ENCODE measurements at places on chromosomes 2 and 18. TPM values are rescaled to one million over a fixed set of nuclear protein-coding genes. Genes with fewer than 3 reads are reported as not detected.

- H3K27me3 ChIP-seq, result no peaks in the 10 kb centered on the region
- no peak for DNase-seq
- no peak overlapping the region for H3K4me3 ChIP-seq
- H3K4me1 ChIP-seq, result no peaks in the 10 kb centered on the region
- no peaks in the 10 kb centered on the region for H3K36me3 ChIP-seq
Measured at GRCh38 chr2:221176667-221177066, 395.4 kb downstream of the EPHA4 start.

DNA sequence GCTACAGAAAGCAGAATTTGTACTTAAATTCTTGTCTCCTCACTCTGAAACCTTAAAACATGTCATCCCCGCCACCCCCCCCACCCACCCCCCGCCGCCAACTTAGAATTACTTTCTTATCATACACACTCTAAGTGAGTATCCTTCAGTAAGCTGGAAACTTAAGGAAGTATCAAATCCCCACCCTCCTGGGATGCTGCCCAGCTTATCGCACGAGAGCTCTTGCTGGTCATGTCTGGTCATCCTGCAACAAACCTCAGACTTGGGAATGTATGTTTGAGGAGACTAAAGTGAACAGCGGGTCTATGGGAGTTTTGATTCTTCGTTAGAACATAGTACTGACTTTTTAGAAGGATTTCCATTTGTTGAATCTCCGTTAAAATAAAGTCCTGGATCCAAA lies 203.3 kb downstream of the PTGR3 start:
- H3K27me3 ChIP-seq, result no peaks in the 10 kb centered on the region
- peaks cover 33% of the 10 kb centered on the region for H3K4me1 ChIP-seq

DNA sequence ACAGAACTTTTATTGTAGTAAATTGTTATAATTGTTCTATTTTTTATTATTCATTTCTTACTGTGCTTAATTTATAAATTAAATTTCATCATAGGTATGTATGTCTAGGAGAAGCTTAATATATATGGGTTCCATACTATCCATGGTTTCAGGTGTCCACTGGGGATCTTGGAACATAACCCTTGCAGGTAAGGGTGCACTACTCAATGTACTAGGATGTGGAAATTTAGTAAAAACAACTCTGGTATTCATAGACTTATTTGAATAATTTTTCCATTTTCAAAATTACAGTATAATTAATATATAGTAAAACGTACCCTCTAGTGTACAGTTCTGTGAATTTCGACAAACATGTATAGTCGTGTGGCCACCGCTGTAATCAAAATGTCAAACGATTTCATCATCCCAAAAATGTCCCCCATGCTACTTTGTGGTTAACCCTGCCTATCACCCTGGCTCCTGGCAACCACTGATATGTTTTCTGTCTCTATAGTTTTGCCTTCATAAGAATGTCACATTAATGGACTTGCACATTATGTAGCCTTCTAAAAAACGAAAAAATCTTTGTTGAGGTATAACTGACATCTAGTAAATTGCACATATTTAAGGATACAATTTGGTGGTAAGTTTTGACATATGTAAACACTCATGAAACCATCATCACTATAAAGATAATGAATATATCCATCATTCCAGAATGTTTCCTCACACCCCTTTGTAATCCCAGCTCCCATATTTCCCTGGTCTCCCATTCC lies 45.7 kb downstream of the ARL5A start:
- H3K4me3 ChIP-seq, result no peak overlapping the region
- DNase-seq, result no peak
- peaks cover 21% of the 10 kb centered on the region for H3K36me3 ChIP-seq

DNA sequence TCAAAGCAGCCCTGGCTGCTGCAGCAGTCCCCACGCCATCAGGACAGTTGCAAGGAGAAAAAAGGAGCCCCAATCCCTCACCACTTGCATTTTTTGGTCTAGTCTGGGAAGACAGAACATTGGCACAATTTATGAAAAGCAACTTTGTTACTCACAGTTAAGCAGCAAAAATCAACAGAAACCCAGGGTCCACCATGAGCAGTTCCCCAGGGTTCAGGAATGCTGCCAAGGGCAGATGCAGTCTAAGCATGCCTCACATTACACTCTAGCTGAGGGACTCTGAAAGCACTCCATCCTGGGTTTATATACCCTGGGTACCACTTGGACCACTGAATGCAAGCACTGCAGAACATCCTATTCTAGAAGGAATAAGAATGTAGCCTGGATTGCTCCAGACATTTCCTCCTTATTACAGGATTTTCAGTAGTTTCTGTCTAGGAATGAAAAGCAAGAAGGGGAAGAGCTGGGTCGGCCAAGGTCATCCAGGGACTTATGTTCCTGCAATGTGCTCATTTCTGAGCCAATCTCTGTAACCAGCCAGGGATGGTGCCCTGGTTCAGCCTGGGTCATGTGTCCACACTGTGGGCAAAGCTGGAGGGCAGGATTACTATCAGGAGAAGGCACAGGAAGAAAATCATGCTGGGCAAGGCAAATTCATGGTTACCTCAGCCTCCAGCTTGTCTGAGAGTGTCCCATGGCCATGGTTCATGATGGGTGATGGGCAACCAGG lies 19.5 kb upstream of the TMEM163 start:
- no peaks in the 10 kb centered on the region for H3K36me3 ChIP-seq
- no peaks in the 10 kb centered on the region for H3K4me1 ChIP-seq
- no peak overlapping the region for H3K4me3 ChIP-seq
- peaks cover 18% of the 10 kb centered on the region for H3K27me3 ChIP-seq

- no peak for DNase-seq
- H3K4me3 ChIP-seq, result no peak overlapping the region
- no peaks in the 10 kb centered on the region for H3K27me3 ChIP-seq
- no peaks in the 10 kb centered on the region for H3K36me3 ChIP-seq
- H3K27ac ChIP-seq, result no peak overlapping the region
Measured at GRCh38 chr18:50753311-50753710, 66.5 kb downstream of the MRO start.

DNA sequence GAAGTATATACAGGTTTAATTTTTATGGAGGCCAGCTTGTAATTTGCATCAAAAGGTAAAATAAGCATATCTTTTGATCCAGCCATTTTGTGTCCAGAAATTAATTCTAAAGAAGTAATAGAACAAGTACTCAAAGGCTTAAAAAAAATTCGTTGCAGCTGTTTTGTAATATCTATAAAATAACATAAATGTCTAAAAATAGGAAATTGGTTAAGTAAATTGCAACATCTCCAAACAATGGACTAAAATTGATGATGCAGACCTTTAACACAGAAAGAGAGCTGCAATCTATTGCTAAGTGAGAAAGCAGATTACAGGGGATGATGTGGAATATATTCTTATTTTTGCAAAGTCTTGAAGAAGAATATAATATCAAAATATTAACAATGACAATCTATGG lies 19.4 kb downstream of the AAK1 start:
- H3K27ac ChIP-seq, result no peak overlapping the region
- no peaks in the 10 kb centered on the region for H3K27me3 ChIP-seq
- H3K4me1 ChIP-seq, result peaks cover 55% of the 10 kb centered on the region

DNA sequence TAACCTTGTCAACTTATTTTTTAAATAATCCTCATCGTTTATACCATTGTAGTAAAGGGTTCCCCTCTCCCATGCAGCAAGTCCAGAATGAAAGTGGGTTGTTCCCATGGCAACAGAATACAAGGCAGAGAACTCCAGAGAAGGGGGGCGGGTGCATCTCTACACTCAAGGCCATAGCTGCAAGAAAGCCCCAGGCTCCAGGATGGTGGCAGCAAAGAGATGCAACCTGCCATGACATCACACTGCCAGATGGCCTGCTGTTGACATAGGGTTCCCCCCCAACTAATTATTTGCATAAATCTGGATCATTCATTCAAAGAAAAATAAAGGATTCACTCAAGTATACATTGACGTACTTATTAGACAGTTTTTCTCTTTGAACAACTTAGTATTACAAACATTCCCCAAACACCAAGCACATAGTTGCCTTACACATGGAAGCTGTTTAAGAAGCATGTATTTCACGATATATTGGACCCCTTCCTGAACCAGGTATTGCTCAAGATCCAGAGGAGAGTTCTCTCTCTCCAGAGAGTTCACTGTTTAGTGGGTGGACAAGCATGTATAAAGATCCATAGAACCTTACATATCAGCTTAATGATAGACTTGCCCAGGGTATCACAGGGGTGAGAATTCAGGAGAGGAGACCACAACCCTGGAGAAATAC lies 87.4 kb upstream of the KLF7 start:
- no peak for DNase-seq
- H3K4me1 ChIP-seq, result peaks cover 45% of the 10 kb centered on the region
- no peak overlapping the region for H3K27ac ChIP-seq
- H3K36me3 ChIP-seq, result no peaks in the 10 kb centered on the region
- H3K4me3 ChIP-seq, result no peak overlapping the region

DNA sequence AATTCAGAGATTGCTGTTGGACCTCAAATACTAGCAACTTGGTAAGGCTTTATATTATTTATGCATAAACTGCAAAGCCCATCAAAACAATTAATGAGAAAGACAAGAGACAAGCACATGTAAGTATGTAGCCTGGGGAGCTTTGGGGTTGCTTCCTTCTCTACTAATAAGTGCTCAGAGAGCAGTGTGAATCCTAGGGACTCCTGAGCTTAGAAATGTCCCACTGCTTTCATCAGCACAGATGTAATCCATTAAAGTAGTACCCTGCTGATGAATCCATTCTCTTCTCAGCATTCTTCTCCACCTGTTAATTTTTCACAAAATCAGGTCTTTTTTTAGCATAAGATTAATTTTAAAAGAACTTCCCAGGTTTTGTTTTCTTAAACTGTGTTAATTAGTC lies 485.6 kb downstream of the PTH2R start:
- no peaks in the 10 kb centered on the region for H3K4me1 ChIP-seq
- no peaks in the 10 kb centered on the region for H3K27me3 ChIP-seq
- H3K27ac ChIP-seq, result no peak overlapping the region
- no peak overlapping the region for H3K4me3 ChIP-seq

GRCh38 chr2:3536682-3537632 lies 17.6 kb upstream of the ADI1 start:
- peaks cover 49% of the 10 kb centered on the region for H3K4me1 ChIP-seq
- peak overlapping the region; percentile 53 for H3K4me3 ChIP-seq
- peak overlapping the region; percentile 87 for H3K27ac ChIP-seq
- peaks cover 45% of the 10 kb centered on the region for H3K36me3 ChIP-seq
- no peak for DNase-seq

DNA sequence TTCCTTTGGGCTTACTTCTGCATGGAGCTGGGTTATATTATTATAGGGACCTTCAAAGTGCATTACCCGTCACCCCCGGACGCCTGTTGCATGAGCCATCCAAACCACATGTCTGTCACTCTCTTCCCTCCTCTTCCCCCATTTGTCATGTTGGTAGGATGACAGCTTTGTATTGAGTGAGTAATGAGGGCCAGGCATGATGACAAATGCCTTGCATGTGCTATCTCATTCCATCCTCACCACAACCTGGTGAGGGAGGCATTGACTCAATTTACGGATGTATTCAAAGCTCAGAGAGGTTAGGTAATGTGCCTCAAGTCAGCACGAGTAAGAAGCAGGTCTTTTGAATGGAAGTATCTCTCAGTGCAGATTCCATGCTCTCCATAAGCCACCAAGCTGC lies 510.5 kb upstream of the TNP1 start:
- no peak for DNase-seq
- peaks cover 67% of the 10 kb centered on the region for H3K4me1 ChIP-seq
- peak overlapping the region; percentile 80 for H3K27ac ChIP-seq
- H3K27me3 ChIP-seq, result no peaks in the 10 kb centered on the region
- no peaks in the 10 kb centered on the region for H3K36me3 ChIP-seq
- no peak overlapping the region for H3K4me3 ChIP-seq

DNA sequence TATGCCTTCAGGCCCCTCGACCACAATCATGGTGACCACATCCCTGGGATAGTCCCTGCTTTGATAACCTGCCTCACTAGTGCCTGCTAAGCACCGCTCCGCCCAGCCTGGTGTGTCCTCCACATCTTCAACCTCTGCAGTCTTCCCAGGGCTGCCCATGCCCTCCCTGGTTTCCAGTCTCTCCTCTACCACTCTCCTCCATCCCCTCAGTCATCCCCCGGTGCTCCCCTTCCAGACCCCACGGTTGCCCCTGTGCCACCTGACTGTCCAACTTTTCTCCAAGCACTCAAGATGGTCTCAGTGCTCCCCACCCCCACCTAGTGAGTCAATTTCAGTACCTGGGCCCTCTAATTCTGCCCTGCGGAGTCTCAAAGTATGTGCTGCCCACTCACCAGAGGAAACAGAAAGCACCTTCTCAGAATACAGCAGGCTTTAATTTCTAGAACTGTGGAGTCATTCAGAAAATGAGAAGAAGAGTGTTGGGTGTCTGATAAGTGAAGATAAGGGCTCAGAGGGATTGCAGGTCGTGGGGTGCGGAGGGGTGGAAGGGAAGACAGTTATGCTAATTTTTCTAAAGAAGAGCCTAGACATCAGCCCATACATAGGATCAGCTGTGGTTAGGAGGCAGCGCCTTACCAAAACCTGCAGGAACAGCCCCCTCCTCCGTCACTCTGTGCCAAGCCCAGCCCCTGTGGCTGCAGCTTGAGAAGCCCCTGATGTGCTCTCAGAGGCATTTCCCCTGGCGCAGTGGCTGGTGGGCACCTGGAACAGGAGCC lies 53.6 kb upstream of the CAB39 start:
- H3K27me3 ChIP-seq, result no peaks in the 10 kb centered on the region
- no peak overlapping the region for H3K4me3 ChIP-seq
- peak overlapping the region; percentile 31 for H3K27ac ChIP-seq
- DNase-seq, result no peak

GRCh38 chr2:54455563-54456361 lies at the start of gene SPTBN1:
Gene SPTBN1, plus strand, starts transcription at chr2:54456327. Its CDS starts 70,092 bp downstream, at chr2:54526419.
- peak within 1 kb of the TSS; percentile 98 for H3K27ac ChIP-seq
- peak; percentile 98 for DNase-seq
- H3K4me3 ChIP-seq, result peak within 1 kb of the TSS; percentile 99
- no peaks in the 10 kb centered on the region for H3K36me3 ChIP-seq
- H3K4me1 ChIP-seq, result peaks cover 43% of the 10 kb centered on the region
- no peaks in the 10 kb centered on the region for H3K27me3 ChIP-seq

- H3K4me3 ChIP-seq, result no peak overlapping the region
- no peak overlapping the region for H3K27ac ChIP-seq
- no peaks in the 10 kb centered on the region for H3K27me3 ChIP-seq
Measured at GRCh38 chr18:40821596-40822243, 1133.3 kb upstream of the PIK3C3 start.

- no peak for DNase-seq
- no peaks in the 10 kb centered on the region for H3K4me1 ChIP-seq
Measured at GRCh38 chr18:24862201-24862816, 401.9 kb downstream of the HRH4 start.

The MC5R gene
- not detected for total RNA-seq

The GALNT5 gene
- total RNA-seq, result 0.13 TPM

The MYO5B gene
- total RNA-seq, result 2.0 TPM

The STK39 gene
- 32.5 TPM for total RNA-seq

The SCYGR4 gene
- not detected for total RNA-seq
